Uterus (tissue), 4 donors: ENCODE measurements at places on chromosomes 2 and 18. TPM values are rescaled to one million over a fixed set of nuclear protein-coding genes. Genes with fewer than 3 reads are reported as not detected.

Gene SULT1C2
- not detected for total RNA-seq

Gene RGPD8
- total RNA-seq: 39.8 TPM

DNA sequence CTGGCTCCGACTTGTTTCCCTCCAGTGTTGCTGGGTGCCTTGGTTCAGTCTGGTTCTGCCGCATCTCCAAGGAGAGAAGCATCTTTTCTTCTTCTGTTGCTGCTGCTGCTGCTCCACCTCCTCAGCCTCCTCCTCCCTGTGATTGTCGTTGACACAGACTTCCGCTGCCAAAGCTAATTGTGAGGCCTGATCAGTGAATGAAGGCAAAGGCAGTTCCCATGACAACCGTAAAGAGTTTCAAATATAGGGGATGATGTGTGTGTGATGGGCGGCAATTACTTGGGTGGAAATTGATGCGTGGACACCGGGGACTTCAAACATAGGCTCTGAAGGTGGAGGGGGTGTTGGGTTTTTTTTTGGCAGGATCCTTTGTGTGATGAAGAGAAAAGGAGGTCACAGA, 13.7 kb downstream of the TET3 start:
- no peak for DNase-seq
- H3K4me1 ChIP-seq: no peaks in the 10 kb centered on the region
- H3K27ac ChIP-seq: no peak overlapping the region

- no peaks in the 10 kb centered on the region for H3K27me3 ChIP-seq
- no peak overlapping the region for H3K27ac ChIP-seq
- DNase-seq: no peak
- no peaks in the 10 kb centered on the region for H3K36me3 ChIP-seq
- H3K4me3 ChIP-seq: no peak overlapping the region
Measured at GRCh38 chr2:239424337-239425045, 23.7 kb upstream of the HDAC4 start.

DNA sequence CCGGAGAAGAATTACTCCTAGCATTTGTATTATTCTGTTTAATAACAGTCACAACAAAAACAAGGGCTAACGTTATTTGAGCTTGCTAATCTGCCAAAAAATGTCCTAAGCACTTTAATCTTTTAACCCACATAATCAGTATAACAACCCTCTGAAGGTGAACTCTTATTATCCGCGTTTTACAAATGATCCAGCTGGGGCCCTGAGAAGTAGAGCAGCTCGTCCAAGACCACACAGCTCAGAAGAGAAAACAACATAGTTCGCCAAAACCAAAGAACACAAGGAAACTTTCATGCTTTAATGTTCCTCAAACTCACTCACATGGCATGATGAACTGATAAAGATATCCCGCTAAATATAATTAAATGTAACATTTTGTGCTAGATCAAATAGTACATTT, 159.7 kb upstream of the ZNF236 start:
- no peak for DNase-seq
- no peaks in the 10 kb centered on the region for H3K36me3 ChIP-seq
- no peaks in the 10 kb centered on the region for H3K4me1 ChIP-seq
- H3K27ac ChIP-seq: peak overlapping the region; percentile 26

- H3K4me3 ChIP-seq: peak overlapping the region; percentile 4
- H3K27me3 ChIP-seq: no peaks in the 10 kb centered on the region
- H3K36me3 ChIP-seq: no peaks in the 10 kb centered on the region
- no peak overlapping the region for H3K27ac ChIP-seq
- DNase-seq: no peak
Measured at GRCh38 chr2:54708584-54709335, 14.7 kb upstream of the EML6 start.

GRCh38 chr2:198376677-198377076, 572.3 kb downstream of the PLCL1 start:
- no peaks in the 10 kb centered on the region for H3K27me3 ChIP-seq
- no peaks in the 10 kb centered on the region for H3K36me3 ChIP-seq
- no peak for DNase-seq
- no peaks in the 10 kb centered on the region for H3K4me1 ChIP-seq
- no peak overlapping the region for H3K4me3 ChIP-seq

DNA sequence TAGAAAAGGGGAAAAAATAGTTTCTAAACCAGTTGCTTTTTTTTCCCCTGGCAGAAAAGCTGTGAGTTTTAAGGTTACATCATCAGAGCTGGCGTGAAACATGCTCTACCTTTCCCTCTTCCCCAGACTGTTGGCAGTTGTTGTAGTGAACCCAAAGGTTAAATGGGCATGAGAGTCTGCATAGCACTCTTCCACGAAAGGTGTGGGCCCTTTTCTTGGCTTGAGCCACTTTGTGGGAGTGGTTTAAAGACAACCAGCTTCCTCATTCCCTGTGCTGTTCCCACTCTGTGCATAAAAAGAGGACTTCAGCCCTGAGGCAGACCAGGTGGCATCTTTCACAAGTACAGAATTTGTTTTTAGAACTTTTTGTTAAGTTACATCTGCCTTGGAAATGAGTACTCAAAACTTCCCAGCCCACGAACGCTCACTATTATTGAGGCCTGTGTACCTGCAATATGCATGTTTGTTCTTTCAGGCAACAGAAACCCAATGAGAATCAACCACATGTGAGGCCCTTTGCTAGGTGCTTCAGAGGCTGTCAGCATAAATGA, 243.8 kb downstream of the BABAM2 start:
- H3K4me1 ChIP-seq: peaks cover 5% of the 10 kb centered on the region
- peak; percentile 72 for DNase-seq
- no peak overlapping the region for H3K4me3 ChIP-seq
- no peaks in the 10 kb centered on the region for H3K27me3 ChIP-seq
- no peaks in the 10 kb centered on the region for H3K36me3 ChIP-seq
